ENCODE measurements at places on chromosomes 3 and 15.
A peak's percentile ranks its signal among the peaks of the same experiment; 100 is the strongest.

GRCh38 chr15:101013201-101013550 is 94.0 kb downstream of the LRRK1 start:
- DNase-seq: no peak

GRCh38 chr3:58521917-58522631 is 14.9 kb downstream of the ACOX2 start:
- peak; percentile 63 for DNase-seq

DNA sequence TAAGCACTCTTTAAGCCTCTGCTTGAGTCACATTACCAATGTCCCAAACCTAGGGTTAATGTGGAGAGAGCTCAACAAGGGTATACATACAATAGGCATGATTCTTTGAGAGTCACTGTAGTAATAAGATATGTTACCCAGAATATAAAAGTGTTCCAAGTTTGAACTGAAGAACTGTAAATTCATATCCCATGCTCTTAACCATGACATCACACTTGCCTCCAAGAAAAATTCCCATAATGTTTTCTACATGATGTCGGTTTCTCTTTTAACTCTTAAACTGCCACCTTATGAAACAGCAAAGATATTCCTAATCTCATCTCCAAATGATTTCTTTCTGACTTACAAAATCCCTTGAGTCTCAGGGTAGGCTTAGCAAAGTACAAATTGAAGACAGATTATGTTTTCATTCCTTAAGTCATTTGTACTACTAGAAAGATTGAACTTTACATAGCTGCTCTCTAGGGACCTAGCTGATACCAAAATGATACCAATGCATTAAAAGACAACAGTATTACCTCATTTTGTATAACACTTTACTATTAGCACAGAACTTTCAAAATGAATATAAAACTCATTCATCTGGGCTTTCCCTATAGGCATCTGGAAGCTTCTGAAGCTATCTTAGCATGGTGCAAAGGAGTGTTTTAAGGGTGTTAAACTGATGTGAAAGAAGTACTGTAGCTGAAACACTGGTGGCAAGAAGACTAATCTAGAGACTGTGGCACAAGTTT is 127.1 kb downstream of the KCNMB2 start:
- no peak for DNase-seq

DNA sequence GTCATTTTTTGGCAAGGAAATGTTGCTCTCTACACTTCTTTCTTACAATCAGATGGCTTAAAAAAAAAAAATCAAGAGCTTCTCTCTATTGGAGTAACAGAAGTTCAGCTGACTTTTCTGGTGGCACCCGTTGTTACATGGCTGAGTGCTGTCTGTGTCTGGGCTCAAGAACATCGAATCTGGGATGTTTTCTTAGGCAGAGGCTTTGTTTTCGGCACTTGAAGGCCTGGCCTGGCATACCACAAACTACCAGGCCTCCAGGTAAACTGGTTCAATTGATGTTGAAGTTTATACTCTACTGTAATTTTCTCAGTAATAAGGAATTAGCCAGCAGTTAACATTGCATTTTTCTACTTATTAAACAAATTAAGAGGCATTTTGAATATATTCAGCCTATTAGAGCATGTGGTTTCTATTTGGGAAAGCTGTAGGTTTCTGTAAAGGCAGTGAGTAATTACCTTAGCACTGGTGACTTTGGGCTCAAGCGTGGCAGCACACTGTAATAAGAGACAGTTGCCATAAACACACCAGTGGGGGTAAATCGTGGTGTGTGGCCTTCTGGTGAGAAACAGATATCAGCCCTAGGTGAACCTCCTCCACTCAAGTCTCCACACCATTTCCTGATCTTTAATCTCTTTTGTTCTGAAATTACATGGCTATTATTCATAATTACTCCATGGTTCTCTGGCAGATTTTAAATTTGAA is 544.7 kb downstream of the MECOM start:
- DNase-seq: no peak

DNA sequence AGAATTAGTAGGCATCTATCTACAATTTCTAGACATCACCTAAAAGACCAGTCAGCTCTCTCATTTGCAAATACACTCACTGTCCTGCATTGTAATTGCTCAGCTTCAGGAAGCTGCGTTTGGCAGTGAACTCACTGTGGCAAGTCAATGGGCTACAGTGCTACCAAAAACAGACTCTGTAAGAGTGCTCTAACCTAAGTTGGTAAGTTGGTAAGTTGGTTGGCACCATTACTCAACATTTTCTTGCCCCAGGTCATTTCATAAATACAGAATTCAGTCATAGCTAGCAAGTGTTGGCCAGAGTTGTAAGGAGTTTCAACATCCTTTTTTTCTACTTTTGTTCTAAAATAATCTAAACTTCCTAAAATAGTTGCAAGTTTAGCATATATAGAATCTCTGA is 466.3 kb downstream of the NAALADL2 start:
- DNase-seq: no peak

All from H7 (cell line).